ENCODE measurements at places on chromosomes 11 and 22.

DNA sequence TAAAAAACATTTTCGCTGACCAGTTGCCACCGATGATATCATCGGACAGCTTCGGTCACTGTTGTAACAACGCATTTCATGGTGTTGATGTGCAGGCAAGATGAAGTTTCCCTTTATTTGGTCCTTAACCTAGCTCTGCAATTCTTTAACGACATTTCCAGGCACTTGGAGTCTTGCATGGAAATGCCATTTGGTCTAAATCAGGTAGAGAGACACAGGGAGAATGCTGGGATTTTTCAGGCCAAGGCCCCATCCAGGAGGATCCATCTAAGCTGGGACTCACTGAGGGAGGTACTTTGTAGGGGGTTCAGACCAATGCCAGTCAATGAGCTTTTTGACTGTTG lies 121.5 kb upstream of the RCN1 start:
- DNase-seq, result no peak

- DNase-seq, result no peak
These were observed 67.6 kb upstream of the TEAD1 start for GRCh38 chr11:12606597-12606996.

GRCh38 chr11:121550247-121551030 lies 97.7 kb upstream of the SORL1-AS1 start:
- no peak for DNase-seq

GRCh38 chr22:40015358-40015976 lies 20.7 kb downstream of the FAM83F start:
- no peak for DNase-seq

DNA sequence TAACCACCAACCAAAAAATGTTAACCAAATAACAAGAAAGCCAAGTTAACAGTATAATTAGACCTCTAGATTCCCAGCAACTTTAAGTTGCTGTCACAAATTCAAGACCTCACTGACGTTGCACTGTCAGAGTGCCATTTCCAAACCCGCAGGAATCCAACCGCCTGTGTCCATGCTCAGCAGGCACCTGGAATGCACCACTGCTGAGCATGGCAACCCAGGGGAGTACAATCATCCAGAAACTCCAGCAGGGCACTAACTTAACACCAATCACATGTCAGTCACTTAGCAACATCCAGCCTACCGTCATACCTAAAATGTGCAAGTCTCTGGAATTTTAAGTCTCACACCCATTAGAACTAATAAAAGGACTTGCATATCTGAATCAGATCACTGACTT lies 48.8 kb downstream of the SMCO4 start:
- DNase-seq, result no peak

GRCh38 chr11:33362051-33362910 lies 105.1 kb downstream of the HIPK3 start:
- DNase-seq, result no peak

DNA sequence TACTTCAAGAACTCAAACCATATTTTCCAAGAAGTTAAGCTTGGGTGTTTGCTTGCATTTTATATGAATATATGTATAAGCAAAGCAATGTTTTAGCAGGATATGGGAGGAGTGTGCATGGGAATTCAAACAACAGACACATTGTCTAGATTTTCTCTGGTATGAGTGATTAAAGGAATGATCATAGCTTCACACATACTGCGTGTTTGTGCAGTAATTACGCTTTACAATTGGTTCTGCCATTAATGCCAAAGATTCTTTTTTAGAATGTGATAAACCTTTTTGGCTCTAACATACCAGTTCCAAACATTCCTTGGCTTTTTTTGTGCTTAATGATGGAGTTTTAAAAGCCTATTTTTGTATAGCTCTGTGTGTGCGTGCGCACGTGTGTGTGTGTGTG lies 54.0 kb downstream of the CCDC34 start:
- no peak for DNase-seq

GRCh38 chr11:9302448-9302847 lies 11.9 kb downstream of the TMEM41B start:
- DNase-seq, result no peak

GRCh38 chr11:60563553-60564235 lies 48.5 kb downstream of the MS4A13 start:
- peak; percentile 49 for DNase-seq

DNA sequence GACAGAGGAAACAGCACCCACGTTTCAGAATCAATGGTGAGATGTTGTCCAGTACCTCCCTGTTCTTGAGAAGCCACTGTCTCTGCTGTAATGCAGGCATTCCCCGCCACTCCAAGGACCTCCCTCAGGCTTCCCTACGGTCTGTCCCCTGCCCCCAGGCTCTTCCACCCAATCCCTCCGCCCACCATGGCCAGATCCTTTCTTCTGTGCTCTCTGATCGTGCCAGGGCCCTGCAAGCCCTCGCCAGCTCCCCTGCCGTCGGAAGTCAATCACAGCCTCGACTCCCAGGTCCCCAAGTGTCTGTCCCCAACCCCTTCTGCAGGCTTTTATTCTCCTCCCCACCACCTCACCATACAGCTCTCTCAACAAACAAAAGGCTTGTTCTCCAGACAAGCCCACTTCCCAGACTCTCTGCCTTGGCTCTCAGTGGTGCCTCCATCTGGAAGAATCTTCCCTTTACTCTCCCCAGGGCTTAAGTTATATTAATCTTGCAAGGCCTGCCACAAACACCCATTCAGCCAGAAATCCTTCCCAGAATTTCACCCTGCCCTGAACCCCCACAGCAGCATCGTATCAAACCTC lies 13.7 kb downstream of the SCN4B start:
- no peak for DNase-seq

GRCh38 chr11:70804139-70804837 lies 406.0 kb downstream of the CTTN start:
- DNase-seq, result peak; percentile 86

- no peak for DNase-seq
These were observed 53.3 kb upstream of the OR4C15 start for GRCh38 chr11:55501014-55501413.

- peak; percentile 82 for DNase-seq
These were observed 922.3 kb downstream of the BRD1 start for GRCh38 chr22:48905206-48905975.

GRCh38 chr11:130064596-130064995 lies 5.1 kb upstream of the APLP2 start:
- DNase-seq, result no peak
